Right kidney (tissue), 9 donors: ENCODE measurements at places on chromosomes 7 and 10.

DNA sequence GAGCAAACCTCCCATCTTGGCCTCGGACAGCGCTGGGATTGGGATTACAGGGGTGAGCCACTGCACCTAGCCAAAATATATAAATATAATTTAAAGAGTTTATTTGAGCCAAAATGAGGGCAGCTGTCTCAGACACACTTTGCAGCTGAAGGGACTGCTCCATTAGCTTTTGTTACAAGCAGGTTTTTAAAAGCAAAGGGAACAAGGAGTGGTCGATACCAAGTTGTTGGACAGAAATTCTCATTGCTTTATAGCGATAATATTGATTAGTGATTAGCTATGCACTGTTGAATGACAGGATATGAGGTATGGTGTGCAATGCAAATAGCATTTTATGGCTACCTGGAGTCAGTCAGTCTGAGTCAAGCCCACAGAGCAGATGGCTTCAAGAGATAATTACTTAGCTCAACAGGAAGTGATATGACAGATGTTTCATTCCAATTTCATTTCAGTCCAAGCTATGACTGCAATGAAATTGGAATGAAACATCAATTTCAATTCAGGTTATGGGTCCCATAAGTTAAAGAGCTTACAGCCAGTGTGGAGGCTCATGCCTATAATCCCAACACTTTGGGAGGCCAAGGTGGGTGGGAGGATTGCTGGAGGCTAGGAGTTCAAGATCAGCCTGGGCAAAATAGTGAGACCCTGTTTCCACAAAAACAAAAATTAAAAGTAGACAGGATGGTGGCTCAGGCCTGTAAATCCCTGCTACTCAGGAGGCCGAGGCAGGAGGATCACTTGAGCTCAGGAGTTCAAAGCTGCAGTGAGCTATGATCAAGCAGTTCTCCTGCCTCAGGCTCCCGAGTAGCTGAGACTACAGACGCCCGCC is 23.1 kb downstream of the TYW1 start:
- no peak for DNase-seq

DNA sequence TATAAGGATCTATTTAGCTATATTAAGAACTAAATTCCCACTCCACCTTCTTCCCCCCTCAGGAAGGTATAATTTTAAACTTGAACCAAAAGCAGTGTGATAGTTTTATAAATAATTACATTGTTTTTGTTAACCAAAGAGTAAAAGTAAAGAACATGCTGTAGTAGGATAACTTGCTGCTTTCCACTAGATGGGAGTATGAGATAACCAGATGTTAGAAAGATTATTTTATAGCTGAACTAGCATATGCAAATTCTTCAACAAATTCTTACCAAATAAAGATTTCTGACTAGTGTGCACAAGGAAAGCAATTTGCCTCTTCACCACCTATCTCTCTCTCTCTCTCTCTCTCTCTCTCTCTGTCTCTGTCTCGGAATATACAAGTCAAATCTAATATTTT is 31.8 kb downstream of the TES start:
- DNase-seq = no peak

DNA sequence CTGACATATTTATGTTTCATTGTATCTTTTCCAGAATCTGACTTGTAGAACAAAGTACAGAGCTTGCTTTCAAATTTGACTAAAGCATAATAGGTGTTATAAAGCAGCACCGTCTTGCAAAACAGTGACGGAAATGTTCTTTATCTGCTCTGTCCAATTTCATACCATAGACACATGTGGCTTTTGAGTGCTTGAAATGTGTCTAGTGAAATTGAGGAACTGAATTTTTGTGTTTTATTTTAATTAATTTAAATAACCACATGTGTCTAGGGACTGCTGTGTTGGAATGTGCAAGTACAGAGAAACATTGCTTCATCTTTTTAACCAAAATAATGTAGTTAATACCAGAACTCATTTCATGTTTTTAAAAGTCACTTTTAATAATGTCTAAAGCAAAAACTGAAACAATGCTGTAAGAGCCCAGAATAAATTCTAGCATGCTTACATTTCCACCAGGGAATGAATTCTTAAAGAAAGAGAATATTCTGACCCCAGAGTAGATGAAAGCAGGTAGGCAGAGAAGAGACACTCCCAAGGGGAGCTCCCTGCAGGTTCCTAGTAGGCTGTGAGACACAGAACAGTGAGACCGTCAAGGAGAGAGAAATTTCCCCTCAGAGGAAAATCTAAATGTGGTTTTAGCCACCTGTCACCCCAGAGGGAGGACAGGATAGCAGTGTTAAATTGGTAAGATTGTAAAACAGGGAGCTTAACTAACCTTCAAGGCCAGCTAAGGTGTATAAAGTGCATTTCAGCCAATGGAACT is 175.3 kb upstream of the KMT2E start:
- DNase-seq = no peak

- no peak for DNase-seq
These were observed 4.7 kb downstream of the ZNF786 start for GRCh38 chr7:149085866-149086265.
